ENCODE measurements at places on chromosomes 4 and X.

- DNase-seq = no peak
Observed at GRCh38 chrX:54085666-54086065, 41.4 kb upstream of the PHF8 start.

DNA sequence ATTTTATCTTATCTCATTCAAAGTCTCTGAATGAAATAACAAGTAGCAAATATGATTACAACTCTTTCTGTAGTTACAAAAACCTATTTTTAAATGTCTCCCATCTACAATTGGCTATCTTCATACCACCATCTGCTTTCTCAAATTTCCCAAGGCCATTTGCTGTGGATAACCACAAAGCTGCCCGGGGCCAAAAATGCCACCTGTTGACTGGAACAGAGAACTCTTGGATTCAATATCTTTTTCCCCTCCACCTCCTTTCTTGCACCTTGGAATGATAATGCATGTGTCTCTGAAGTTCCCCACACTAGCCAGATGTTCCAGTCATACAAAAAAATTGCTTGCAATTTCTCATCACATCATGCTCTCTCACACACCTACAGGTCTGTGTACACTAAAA, 93.3 kb upstream of the SCML1 start:
- DNase-seq = no peak

DNA sequence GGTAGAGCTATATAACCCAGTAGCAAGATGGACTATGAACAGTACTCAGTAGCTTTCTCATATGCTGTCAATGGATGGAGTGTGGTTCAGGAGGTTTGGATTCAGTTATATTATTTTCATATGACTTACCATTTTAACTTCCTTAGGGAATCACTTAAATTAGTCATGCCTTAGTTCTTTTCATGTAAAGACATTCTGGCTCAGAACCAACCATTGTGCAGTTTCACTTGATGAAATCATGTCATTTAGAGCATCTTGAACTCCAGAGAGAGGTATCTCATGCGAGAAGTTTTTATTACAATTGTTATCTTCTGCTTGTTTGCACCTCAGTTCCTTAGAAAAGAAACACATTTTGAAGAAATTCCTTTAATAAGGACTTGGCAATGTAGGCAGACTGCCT, 55.8 kb downstream of the IL1RAPL2 start:
- no peak for DNase-seq

DNA sequence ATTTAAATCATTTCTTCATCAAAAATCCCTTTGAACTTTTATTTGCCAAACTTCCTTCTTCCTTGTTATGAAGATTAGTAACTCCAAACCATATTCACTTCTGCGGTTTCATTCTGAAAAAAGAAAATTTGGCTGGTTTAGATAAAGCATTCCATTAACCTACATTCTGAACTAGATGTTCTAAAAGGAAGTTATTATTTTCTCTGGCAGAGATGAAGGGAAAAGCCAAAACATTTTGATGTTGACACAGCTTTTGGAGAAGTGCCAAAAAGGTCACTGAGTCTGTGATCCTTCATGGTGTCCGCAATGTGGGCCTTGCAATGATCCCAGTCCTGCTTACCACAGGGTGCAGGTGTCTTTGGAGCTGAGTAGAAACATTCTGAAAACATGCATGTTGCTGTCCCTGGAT, 36.0 kb downstream of the CXCL8 start:
- no peak for DNase-seq

GRCh38 chr4:173478201-173478912, 51.7 kb downstream of the HAND2 start:
- no peak for DNase-seq

DNA sequence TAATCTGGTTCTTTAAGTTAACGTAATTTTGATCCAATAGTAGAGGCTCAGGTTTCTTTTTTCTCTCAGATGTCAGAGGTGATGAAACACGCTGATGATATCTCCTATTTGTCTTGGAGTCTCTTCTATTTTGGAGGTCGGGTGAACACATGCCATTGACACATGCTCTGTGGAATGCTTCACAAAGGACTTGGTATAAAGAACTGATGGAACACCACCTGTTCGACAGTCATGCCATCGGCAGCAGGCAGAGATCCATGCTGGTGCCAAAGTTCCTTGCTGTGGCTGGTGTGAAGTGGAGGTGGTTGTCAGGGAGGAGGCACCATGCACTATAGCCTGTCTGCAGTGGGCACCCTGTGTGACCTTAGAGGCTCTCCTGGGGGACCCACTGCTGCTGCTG, 94.9 kb downstream of the ATP8A1 start:
- DNase-seq = no peak

GRCh38 chr4:146637621-146638332, 916 bp upstream of the POU4F2 start:
- no peak for DNase-seq

DNA sequence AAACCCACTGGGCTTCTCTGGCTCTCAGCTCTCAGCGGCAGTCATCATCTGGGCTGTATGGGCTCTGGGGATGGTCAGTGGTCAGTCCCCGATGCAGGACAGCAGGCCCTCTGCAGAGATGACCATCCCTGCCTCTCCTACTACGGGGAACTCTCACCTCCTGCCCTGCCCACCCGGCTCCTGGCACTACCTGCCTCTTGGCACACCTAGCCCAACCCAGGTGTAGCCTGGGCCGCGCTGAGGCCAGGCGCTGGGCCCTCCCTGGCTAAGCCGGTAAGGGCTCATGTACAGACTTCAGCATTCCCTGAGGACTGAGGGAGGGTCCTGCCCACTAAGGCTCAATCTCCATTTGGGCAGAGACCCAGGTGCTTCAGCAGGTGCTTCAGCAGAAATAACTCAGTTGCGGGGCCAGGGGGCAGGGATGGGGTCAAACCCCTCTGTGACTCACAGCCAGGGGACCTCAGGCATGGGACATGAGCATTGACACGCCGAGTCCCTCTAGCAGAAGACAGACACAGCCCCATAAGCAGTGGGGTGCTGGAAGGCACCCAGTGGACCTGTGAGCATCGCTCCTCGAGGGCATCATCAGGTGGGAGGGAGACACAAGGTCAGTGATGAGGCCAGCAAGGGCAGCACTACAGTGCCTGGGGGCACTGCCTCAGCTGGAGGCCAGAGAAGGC, 71.0 kb downstream of the ACOX3 start:
- DNase-seq = no peak

- no peak for DNase-seq
Observed at GRCh38 chr4:132065940-132066495, 1083.1 kb upstream of the PCDH10 start.

DNA sequence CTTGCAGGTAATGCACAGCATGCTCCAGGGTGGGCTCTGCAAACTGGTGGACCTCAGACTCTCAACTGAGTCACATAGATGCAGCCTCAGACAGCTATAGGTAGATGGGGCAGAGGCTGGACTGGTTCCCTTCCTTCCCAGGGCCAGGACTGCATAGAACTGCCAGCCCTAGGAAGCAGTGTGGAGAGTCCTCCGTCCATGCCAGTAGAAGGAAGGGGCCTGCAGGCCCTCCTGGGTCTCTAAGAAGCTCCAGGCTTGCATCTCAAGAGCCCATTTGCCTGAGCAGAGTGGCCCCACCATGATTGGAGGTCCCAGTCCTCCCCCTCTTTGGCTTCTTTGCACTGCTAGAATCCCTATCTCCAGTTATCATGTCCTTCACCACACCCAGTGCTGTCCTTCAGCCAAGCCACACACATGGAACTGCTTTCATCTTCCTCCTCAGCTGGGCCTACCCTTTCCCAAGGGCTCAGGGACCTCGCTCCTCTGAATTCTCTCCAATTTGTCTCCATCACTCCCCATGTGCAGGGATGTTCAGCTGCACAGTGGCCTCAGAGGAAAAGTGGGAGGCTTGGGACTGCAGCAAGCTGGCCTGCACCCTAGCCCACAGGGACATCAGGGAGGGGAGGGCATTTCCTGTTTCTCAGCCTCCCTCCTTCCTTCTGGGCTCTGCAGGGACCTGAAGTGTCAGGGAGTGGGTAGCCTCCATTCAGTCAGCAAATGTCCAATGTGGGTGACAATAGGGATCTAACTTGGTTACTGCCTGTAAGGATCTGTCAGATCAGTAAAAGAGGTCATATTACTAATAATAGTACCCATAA, 146.0 kb downstream of the PJA1 start:
- no peak for DNase-seq

DNA sequence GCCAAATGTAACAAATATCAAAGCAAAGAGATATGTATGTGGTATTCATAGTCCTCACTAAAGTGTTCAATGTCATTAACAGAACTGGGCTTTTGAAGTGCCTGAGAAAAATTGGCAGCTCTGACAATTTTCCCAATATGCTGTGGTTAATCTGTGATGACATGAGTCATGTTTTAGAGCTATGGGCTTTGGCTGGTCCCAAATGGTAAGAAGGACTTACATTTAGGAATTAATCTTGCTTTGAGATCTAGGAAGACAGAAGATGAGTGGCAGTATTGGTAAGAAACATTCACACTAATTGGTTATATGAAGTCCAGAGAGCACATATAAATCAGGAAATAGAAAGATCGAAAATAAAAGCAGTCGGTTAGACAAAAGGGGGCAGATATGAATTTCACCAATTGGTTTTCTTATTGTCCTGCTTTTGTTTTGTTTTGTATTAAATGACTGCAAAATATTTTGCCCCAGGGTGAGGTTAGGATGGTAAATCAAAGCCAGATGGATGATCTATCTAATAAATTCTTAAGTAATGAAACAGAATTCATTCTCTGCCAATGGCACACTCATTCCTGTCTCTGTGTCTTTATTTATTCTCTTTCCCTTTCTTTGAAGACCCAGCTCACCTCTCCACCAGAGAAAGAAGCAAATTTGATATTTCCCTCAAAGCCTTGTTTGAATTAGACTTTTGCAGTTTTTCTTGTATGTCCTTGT, 993.1 kb downstream of the RPA4 start:
- no peak for DNase-seq

- DNase-seq = no peak
Observed at GRCh38 chrX:155134255-155134654, 62.9 kb downstream of the BRCC3 start.

- DNase-seq = no peak
Observed at GRCh38 chr4:54372951-54373350, 143.9 kb downstream of the PDGFRA start.

GRCh38 chr4:80875642-80876041, 154.9 kb upstream of the BMP3 start:
- no peak for DNase-seq

GRCh38 chrX:139933904-139934303, 1.1 kb upstream of the ATP11C start:
- no peak for DNase-seq

- no peak for DNase-seq
Observed at GRCh38 chr4:37452952-37453280, 208.4 kb downstream of the NWD2 start.

DNA sequence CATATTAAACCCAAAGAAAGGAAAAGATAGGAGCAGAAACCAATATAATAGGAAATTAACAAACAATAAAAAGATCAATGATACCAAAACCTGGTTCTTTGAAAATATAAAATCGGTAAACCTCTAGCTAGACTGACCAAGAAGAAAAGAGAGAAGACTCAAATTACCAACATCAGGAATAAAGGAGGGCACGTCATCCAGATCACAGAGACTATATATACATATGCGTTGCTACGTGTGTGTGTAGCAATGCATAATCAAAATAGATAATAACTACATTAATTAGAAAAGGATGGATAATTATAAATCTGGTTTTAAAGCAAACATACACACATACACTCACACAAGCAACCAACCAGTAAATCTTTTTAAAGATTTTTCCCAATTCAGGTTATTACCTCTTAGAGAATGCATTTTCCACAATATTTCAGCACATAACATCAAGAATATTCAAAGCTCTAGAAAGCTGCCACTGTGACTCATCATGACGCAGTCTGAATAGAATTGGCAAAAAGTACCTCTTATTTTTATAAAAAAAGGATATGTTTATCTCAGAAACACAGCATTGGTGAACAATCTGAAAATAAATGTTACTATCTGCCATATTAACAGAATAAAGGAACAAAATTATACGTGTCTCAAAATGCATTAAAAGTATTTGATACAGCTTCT, 41.4 kb upstream of the USP9X start:
- no peak for DNase-seq

DNA sequence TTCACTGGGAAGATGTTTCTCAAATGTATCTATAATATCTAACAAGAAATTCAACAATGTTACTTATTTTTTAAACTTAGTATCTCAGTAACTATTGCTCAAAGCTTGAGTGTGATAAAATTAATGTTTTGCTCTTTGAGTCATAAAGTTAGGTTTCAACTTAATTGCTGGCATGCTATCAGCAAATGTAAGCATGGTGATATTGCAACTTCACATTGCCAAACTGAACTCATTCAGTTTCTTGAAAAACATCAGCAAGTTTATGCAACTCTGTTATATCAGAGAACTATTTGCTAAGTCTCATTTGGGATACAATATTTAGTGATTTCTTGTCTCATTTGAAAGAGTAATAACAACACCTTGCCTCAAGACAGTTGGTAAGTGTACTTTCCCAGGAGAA, 91.2 kb upstream of the KLF3 start:
- no peak for DNase-seq

DNA sequence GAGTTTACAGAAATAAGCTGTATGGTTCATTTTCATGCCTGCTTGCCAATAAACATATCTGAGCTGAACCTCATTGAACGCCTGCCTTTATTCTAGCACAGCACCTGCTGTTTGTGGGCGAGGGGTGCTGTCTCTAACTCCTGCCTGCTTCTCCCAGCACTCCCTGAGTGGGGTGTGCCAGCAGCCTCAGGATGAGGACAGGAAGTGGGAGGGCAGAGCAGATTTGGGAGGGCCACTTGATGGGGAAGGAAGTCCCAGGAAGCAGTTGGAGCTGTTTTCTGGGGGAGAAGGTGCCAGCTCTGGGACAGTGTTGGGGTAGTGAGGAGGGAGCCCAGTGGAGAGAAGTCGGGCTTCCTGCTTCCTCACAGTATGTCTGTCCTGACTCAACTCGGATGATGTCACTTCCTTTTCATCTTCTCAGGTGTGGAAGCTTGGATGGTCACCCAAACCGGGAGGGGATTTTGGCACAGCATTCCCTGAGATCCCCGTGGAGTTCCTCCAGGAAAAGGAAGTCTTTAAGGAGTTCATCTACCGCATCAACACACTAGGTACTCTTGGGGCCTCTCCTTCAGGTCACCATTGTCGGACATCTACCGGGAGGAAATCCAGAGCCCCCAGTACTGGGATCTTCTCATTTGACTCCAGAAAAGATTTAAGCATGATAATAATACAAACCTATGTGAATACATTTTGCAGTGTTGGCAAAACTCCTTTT, 29.0 kb upstream of the MSANTD1 start:
- DNase-seq = no peak

DNA sequence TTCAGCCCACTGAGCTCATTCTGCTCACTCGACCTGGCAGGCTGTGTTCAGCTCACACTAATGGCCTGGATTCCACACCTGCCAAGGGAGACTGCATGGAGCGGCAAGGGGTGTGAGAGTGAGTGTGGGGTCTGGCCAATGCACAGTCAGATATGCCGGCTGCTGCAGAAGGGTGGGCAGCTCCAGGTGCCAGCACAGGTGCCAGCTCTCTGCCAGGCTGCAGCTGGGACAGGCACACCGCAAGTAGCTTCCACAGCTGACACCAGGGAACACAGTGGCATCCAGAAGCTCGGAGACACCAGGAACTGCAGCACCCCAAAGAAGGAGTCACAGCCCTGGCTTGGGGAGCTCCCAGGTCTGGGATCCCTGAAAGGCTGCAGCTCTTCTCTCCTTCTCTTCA, 83.7 kb downstream of the PRDM5 start:
- no peak for DNase-seq
